Type B pancreatic cell (in vitro differentiated cells): ENCODE measurements at places on chromosomes 5 and 9. TPM values are rescaled to one million over a fixed set of nuclear protein-coding genes. Genes with fewer than 3 reads are reported as not detected.

DNA sequence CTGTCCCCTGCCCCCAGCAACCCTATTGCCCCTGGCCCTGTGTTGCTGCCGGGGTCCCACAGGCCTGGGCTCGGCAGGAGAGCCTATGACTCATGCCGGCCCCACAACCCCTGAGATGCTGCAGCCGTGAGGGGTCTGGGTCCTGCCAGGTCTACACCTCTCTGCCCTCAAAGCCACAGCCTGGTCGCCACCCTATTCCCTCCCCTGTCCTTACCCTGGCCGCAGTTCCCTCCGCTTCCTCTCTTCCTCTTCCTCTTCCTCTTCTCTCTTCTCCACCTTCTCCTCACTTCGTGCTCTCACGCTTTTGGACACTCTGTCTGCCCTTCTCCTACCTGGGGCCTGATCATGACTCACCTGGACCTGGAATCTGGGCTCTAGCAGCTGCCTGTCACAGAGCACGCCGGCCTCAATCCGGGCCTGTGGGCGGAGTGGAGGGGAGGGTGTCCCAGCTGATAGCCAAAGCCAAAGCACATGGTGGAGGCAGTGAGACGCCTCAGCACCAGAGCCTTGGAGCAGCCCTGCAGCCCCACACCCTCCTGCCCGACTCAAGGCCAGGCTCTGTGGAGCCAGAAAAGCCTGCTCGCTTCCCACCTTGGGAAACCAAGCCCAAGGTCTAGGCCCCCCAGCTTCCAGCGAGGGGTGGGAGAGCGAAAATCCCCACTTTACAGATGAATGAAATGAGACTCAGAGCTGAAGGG is 26.8 kb upstream of the CSF1R start:
- no peak for DNase-seq

DNA sequence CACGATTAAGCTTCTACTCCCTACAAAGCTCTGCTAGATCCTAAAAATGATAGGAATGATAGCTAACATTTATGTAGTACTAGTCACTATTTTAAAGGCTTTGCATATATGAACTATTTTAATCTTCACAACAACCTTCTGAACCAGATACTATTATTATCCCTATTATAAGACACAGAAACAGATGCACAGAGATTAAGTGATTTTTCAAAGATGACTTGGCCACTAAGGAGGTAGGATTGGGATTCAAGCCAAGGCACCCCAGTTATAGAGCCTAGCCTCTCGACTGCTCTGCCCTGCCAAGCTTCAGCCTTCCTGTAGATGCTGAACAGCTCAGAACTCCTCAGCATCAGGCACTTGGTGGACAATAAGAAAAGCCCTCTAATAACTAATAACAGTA is 200.9 kb upstream of the PTGER4 start:
- no peak for DNase-seq

ANGPTL2 gene
- 5.4 and 20.6 TPM in 2 replicates for total RNA-seq

DNA sequence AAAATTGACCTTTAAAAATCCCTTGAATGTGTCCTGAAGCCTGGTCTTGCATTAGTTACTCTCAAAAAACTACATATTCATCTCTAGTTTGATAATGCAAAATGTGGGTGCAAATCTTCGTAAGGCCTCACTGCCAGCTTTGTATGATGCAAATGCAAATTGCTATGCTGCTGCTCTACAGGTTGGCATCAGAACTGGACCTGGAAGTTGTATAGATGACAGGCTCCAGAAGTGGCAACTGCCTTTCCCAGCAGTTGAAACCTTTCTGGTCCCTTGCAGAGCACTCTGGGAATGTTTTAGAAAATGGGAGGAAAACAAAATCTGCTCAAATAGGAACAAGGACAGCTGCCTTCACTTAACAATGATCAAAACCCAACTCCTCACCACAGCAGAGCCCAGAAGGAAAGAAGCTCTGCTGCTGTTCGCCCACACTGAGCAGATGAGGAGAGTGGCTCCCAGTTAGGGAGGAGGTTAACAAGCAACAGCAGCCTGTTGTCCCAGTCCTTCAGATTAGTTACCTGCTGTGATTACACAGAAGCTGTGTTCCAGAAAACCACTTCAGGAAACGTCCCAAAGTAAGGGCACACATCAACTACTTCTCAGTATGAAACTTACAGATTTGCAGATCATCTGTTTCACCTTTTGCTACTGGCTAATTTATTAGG is 93.5 kb downstream of the PLPP1 start:
- DNase-seq = no peak

DNA sequence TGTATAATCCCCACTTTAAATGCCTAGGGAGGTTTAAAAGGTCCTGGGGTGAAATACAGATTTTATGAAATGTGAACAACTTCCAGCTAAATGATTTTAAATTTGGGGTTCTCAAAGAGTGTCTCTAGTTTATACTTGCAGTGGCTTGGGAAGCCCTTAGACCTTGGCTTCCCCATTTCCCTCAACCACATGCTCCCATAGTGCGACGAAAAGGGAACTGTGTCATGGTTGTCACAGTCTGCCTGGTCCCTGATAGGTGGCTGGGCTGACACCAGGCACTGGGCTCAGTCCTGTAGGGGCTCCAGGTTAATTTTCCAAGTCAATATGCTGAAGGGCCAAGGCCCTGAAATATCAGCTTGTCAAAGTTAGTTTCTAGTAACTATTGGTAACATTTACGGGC is 10.4 kb upstream of the CXCL14 start:
- no peak for DNase-seq

AK8 gene
- 4.6 and 5.5 TPM in 2 replicates for total RNA-seq

GRIN3A gene
- total RNA-seq = 2.6 and 5.3 TPM in 2 replicates

DNA sequence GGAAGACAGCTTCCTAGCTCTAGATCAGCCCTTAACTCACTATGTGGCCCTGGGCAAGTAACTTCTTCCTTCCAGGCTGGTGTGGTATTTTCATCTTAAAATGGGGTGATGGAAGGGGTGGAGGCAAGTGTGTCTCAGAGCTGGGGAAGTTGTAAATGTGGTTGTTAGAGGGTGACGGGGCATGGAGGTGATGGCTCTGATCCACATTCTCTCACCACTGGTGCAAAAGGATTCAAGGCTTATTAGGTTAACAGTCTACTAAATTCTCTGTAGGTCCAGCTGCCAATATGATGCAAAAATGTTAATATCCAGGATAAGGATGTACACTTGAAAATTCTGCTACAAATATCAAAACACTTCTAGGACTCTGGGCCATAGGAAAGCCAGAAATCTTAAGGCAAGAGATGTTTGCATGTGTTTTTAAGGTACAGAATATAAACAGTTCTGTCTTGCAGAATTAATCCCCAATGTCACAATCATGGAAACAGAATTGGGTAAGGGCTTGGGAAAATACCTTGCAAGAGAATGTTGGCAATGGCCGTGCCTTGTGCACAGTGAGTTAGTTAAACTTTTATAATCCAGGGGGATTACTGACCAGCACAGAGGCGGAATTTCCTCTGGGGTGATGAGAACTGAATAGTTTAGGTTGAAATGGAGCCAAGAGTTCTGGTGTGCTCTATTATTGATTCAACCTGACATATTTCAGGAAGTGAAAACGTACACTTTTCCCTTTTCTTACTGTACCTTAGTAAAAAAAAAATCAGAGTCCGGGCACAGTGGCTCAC is 19.8 kb downstream of the TNFSF15 start:
- DNase-seq = no peak

DNA sequence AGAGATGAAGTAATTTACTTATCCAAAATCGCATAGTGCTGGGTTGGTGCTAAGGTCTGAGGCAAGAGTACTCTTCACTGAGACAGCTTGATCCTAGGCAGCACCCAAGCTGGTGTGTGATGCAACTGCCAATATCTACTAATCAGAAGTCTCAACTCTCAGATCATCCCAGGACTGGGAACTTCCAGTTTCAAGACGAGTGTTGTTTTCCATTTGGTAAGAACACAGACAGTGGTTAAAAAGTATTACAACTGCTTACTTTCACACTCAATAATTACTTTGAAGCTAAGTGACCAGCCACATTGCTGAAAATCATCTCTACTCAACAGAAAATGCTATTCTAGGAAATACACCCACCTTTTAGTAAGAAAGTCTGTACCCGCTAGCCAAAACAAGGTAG is 45.3 kb downstream of the FBXW11 start:
- no peak for DNase-seq

LCN1 gene
- total RNA-seq = not detected in 2 replicates

APBA1 gene
- 6.3 and 6.9 TPM in 2 replicates for total RNA-seq

GLRX gene
- 17.8 and 18.7 TPM in 2 replicates for total RNA-seq

IFNK gene
- total RNA-seq = not detected in 2 replicates

DNA sequence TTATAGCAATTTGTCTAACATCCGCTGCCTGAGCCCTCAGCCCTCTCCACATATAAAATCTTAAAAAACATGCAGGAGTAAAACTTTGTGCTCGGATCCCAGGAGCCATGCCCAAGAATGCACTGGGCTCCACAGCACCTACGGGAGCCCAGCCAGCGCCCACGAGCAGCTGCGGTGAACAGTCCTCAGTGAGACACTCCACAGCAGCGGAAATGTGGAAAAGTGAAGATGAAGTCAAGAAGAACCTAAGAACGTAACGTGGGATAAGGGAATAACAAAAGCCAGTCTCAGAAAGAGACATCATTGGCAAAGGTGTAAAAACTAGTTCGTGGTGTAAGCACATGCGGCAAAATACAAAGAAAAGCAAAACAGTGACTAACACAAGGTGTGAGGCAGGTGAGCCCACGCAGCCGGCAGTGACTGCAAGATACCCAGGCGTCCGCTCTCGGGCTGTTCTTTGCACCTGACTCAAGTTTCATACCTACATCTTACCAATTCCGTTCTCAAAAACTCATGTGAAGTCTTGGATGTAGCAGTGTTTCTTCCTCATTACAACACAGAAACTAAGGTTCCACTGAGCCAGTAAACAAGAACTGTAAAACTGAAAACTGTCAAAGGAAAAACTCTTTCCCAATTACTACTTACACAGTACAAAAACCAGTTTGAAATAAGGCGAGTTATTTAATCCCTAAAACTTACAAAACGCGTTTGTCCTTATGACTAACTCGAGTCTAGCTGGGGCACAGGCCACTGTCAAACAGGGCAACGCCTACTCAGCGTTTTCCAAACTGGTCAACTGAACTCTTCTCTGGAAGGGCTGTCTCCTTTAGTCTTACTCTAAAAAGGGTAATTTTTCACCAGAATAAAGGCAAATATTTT is 1.7 kb downstream of the CAMSAP1 start:
- no peak for DNase-seq

TOR1A gene
- 28.5 and 36.2 TPM in 2 replicates for total RNA-seq

THG1L gene
- 9.9 and 13.6 TPM in 2 replicates for total RNA-seq

DNA sequence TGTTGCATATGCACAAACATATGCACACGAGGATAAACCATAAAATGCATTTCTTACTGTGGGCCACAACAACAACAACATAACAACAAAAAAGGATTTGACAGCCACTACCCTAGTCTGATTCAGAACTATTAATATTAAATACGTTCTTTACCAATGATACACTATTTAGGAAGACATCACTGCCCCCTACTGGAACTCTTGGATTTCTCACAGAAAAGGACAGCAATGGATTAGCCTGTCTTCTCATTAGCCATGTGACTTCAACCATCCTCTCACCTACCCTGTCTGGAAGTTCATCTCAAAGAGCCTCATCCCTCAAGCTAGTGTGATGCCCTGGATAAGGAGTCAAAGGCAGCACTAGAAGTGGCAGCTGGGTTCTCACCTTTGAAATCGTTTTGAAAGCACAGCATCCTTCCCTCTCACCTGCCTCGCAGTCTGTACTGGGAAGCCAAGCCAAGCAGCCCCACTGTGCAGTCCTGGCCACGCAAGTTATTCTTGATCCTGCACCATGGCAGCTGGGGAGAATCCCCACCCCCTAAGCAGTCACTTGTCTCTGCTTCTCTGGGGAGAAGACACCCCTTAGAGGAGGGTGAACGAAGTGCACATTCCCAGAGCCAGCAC is 64.6 kb downstream of the SH3TC2 start:
- no peak for DNase-seq

DNA sequence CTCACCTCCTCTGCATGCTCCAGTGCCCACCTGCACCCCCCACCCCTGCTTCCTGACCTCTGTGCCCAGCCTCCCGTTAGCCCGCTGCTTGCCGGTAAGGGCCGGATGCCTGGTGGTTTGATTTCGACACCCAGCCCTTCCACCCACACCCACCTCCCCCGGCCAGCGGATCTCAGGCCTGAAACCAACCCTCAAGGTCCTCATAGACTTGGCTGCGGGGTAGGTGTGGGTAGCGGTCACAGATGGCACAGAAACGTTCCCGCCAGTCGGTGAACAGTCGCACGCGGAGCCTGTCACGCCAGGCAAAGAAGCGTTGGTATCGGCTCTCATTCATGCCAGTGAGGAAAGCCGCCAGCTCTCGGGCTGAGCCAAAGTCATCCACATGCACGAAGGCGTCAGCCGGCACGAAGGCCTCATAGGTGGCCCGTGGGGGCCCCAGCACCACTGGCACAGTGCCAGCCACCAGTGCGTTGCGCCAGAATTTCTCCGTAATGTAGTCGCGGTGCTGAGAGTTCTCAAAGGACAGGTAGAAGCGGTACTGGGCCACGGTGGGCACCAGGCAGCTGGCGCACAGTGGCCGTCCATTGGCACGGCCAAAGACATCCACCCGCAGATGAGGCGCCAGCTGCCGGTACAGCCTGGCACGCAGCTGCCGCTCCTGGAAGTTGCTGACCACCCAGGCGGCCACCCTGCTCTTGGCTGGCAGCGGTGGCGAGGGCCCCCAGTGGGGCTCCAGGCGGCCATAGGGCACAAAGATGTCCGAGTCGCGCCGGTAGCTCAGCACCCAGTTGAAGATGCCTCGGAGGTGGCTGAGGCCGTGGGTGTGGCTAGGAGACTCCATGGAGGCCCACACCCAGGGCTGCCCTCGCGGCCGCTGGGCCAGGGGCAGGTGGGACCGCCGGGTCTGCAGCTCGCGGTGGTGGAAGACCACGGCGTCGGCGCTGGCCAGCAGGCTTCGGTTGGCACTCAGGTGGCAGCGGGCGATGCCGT is 1.1 kb downstream of the FUT7 start:
- no peak for DNase-seq

DNA sequence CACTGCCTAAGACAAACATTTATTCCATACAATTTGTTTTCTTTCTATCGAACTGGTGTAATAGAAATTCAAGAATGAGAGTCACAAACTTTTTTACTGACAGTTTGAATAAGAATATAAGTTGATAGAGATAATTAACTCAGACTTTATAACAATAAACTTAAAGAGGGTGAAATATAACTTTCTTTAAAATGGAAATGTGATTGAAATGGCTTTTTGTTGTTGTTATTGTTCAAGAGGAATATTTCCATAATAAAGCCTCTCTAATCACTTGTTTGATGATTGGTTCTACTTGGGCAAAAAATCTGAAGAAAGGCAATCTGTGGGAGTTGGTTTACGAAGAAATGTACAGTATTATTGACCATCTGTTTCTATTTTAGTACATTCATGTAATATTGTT is 79.3 kb downstream of the ST8SIA4 start:
- no peak for DNase-seq

- no peak for DNase-seq
Measured at GRCh38 chr5:116998024-116998423, 423.4 kb upstream of the SEMA6A start.

- no peak for DNase-seq
Measured at GRCh38 chr5:98911280-98912040, 17.3 kb downstream of the CHD1 start.
